ENCODE measurements at places on chromosomes 3 and 15. TPM values are rescaled to one million over a fixed set of nuclear protein-coding genes. Genes with fewer than 3 reads are reported as not detected.

- H3K27me3 ChIP-seq, result no peaks in the 10 kb centered on the region
- no peak overlapping the region for H3K27ac ChIP-seq
- H3K4me1 ChIP-seq, result no peaks in the 10 kb centered on the region
- DNase-seq, result no peak
Measured at GRCh38 chr3:134887536-134887935, 92.5 kb downstream of the EPHB1 start.

DNA sequence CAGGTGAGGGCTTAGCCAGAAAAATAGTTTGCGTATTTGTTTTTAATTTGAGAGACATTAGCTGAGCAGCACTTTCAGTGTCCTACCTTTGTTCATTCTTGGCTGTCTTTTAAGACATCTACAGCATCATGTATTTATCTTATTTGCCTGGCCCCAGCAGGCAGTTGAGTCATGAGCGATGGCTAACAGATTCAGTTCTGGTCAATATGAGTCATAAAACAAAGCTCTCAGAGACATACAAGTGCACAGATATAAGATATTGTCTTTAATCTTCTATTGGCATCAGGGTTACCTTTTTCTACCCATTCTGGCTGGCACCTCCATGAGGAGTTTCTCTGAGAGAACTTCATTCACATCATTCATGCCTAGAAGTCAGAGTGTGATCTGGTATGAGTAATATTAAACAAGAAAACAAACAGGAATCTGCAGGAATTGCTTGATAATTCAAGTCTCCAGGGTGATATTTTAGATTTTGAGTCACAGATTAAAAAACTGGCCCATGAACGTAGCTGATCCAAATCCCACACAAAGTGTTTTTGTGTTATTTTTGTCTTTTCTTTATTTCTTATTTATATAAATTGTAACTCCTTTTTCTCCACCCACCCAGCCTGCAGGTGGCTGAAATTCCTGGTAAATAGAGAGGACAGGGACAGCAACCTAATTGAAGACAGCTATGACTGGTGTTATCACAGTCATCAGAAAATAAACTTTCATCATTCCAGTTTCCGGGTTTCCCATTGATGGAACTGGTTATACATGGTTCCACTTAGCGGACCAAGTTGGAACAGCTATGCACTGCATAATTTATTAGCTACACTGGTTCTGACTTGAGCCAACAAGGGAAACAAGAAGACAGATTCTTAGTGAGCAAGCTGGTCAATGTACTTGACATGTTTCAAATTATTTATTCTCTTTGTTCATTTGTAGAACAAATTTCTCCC is 47.3 kb downstream of the PLSCR2 start:
- peaks cover 3% of the 10 kb centered on the region for H3K27me3 ChIP-seq
- DNase-seq, result no peak
- H3K27ac ChIP-seq, result no peak overlapping the region
- H3K4me1 ChIP-seq, result peaks cover 9% of the 10 kb centered on the region
- H3K36me3 ChIP-seq, result no peaks in the 10 kb centered on the region
- H3K4me3 ChIP-seq, result no peak overlapping the region

- DNase-seq, result no peak
- peaks cover 2% of the 10 kb centered on the region for H3K4me1 ChIP-seq
- H3K27ac ChIP-seq, result no peak overlapping the region
- no peak overlapping the region for H3K4me3 ChIP-seq
- H3K27me3 ChIP-seq, result peaks cover 12% of the 10 kb centered on the region
- H3K36me3 ChIP-seq, result no peaks in the 10 kb centered on the region
Measured at GRCh38 chr3:159237226-159237625, 435.4 kb downstream of the MFSD1 start.

DNA sequence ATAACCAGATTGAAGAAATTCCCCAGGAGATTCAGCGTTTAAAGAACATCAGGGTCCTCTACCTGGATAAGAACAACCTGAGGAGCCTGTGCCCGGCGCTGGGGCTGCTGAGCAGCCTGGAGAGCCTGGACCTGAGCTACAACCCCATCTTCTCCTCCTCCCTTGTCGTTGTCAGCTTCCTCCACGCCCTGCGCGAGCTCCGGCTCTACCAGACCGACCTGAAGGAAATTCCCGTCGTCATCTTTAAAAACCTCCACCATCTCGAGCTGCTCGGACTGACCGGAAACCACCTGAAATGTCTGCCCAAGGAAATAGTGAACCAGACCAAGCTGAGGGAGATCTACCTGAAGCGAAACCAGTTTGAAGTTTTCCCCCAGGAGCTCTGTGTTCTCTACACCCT is 9.4 kb upstream of the LRRC34 start:
- H3K36me3 ChIP-seq, result no peaks in the 10 kb centered on the region
- no peak overlapping the region for H3K27ac ChIP-seq
- H3K4me3 ChIP-seq, result no peak overlapping the region

DNA sequence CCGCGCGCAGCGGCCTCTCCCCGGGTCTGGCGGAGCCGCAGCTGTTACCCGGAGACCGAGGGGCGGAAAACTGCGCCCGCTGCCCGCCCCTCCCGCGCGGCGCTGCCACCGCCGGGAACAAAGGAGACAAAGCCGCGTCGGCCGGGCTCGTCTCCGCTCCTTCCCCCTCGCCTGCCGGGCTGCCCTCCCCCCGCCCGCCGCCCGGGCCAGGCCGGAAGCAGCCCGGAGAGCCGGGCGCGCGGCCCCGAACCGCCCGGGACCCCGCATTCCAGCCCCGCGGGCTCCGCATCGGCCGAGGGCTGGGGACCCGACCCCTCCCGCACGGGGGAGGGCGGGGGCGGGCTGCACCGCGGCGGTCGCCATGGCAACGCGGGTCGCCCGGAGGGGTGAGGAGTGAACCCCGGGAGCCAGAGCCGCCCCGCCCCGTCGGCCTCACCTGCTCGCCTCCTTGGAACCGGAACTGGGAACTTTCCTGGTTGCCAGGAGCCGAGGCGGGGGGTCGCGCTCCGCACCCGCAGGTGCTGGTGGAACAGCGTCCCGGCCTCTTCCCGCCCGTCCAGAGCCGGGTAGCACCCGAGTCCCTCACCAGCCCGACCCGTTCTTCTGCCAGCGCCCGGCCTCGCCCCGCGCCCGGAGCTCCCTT is 448 bp downstream of the PLXNB1 start:
- peaks cover 58% of the 10 kb centered on the region for H3K4me1 ChIP-seq
- H3K27me3 ChIP-seq, result no peaks in the 10 kb centered on the region
- H3K36me3 ChIP-seq, result peaks cover 5% of the 10 kb centered on the region
- H3K4me3 ChIP-seq, result peak overlapping the region; percentile 74
- peak overlapping the region; percentile 76 for H3K27ac ChIP-seq

GRCh38 chr15:67267440-67267839 is 12.9 kb downstream of the IQCH start:
- H3K27me3 ChIP-seq, result peaks cover 12% of the 10 kb centered on the region
- H3K27ac ChIP-seq, result no peak overlapping the region
- H3K4me3 ChIP-seq, result no peak overlapping the region
- no peaks in the 10 kb centered on the region for H3K4me1 ChIP-seq
- no peaks in the 10 kb centered on the region for H3K36me3 ChIP-seq

GRCh38 chr3:32454111-32454510 is 48.5 kb downstream of the CMTM6 start:
- H3K27ac ChIP-seq, result no peak overlapping the region
- no peak for DNase-seq
- H3K27me3 ChIP-seq, result no peaks in the 10 kb centered on the region
- peaks cover 10% of the 10 kb centered on the region for H3K4me1 ChIP-seq
- H3K4me3 ChIP-seq, result no peak overlapping the region

GRCh38 chr3:86733257-86733656 is 257.7 kb downstream of the VGLL3 start:
- DNase-seq, result peak; percentile 82
- no peak overlapping the region for H3K4me3 ChIP-seq
- no peaks in the 10 kb centered on the region for H3K4me1 ChIP-seq
- no peak overlapping the region for H3K27ac ChIP-seq

GRCh38 chr3:13783476-13783875 is 96.4 kb downstream of the WNT7A start:
- no peak for DNase-seq
- H3K36me3 ChIP-seq, result no peaks in the 10 kb centered on the region
- H3K27me3 ChIP-seq, result peaks cover 7% of the 10 kb centered on the region
- H3K27ac ChIP-seq, result no peak overlapping the region
- H3K4me1 ChIP-seq, result no peaks in the 10 kb centered on the region

The CPNE9 gene
- total RNA-seq, result not detected

The SHF gene
- total RNA-seq, result 15.7 TPM
